ENCODE measurements at places on chromosomes 13 and 19. TPM values are rescaled to one million over a fixed set of nuclear protein-coding genes. Genes with fewer than 3 reads are reported as not detected.

HCN2 gene
- 0.22 TPM for total RNA-seq

GRCh38 chr19:47713046-47714021 lies at the start of gene EHD2:
Gene EHD2, plus strand, starts transcription at chr19:47713422. Its CDS starts 3,191 bp downstream, at chr19:47716613.
- DNase-seq = no peak

DNA sequence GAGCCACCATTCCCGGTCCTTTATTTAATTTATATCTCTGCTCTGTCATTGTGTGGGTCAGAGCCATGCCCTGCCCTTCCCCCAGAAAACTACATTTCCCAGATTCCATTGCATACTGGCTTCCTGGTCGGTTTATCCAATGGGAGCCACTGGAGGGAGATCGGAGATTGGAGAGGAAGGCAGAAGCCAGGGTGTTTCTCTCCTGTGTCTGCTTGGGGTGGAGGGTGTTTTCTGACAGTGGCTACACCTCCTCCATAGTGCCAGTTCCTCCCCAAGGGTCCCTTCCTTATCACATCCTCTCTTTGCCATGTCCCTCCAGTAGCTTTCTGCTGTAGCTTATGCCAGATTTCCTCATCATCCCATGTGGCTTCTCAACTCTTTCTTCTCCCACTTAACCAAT lies 19.0 kb downstream of the OLFM2 start:
- no peak for DNase-seq

GRCh38 chr19:5103061-5103701 lies 134.3 kb downstream of the KDM4B start:
- no peak for DNase-seq

All from epithelial cell of proximal tubule (primary cell).